ENCODE measurements at places on chromosomes 6 and 20.

DNA sequence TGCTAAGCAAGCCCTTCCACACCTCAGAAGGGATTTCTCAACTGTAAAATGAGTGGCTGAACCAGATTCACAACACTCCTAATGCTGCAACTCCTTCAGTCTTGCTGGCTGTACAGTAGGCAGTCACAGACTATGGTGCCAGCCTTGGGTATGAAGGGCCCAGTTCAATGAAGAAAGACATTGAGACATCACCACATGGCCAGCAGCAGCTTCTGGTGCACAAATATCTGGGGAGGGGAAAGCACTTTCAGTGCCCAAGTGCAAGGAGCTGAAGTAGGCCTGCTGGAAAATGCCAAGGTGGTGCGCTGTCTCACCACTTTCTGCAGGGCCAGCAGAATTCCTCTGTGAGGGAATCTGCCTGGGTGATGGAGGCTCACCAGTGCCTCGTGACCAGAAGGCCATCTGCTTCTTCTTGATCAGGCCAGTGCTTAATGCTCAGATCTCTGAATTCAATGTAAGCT is 1.8 kb downstream of the PLA2G7 start:
- no peak for DNase-seq

DNA sequence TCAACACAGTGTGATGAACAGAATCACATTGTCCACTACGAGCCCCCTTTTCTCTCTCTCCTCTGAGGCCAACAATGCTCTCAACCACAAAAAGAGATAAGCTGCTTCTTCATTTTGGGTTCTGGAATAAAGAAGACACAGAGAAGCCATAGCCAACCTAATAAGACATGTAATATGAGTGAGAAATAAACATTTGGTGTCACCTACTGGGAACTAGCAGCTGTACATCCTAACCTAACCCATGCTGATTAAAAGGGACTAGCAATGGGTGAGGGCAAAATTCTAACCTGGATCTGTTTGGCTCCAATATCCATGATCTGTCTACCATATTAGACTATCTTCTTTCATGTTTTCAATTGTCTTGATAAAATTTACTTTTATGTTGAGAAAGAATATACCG is 369.1 kb upstream of the MARCKS start:
- no peak for DNase-seq

DNA sequence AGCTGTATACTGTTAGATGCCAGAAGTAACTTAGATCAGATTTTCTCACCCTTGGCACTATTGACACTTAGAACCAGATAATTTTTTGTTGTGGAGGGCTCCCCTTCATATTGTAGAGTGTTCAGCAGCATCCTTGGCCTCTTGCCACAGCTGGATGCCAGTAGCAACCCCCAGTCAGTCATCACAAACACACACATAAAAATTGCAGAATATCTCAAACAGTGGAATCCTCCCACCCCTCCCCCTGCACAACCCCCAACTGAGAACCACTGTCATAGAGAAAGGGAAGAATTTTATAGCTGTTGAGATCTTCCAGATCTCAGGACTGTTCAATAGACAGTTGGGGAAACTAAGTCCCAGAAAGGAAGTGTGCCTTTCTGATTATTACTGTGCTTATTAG is 81.2 kb upstream of the VSTM2L start:
- no peak for DNase-seq

GRCh38 chr6:56387621-56388414 is 140.4 kb upstream of the COL21A1 start:
- no peak for DNase-seq

GRCh38 chr6:116928677-116929076 is 51.6 kb downstream of the RFX6 start:
- DNase-seq = no peak

GRCh38 chr20:39050555-39050902 is 88.4 kb downstream of the DHX35 start:
- no peak for DNase-seq

DNA sequence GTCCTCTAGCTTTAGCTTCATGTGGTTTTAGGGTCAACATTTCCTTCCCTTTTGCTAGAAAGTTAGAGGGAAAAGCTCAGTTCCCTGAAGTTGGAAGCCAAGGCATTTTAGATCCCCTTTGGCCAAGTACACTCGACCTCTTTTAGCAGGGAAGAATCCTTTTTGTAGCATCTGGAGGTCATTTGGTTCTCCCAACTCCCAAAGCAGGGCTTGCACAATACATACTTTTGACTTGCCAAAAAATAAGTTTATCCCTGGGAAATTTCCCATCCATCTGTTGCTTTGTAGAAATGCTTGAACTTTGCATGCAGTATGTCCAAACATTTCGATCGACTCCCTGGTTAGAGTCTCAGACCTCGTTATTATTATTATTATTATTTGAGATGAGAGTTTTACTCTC is 4.6 kb upstream of the EDEM2 start:
- DNase-seq = no peak

- peak; percentile 56 for DNase-seq
Measured at GRCh38 chr6:52574709-52575501, 2.0 kb downstream of the TRAM2 start.

DNA sequence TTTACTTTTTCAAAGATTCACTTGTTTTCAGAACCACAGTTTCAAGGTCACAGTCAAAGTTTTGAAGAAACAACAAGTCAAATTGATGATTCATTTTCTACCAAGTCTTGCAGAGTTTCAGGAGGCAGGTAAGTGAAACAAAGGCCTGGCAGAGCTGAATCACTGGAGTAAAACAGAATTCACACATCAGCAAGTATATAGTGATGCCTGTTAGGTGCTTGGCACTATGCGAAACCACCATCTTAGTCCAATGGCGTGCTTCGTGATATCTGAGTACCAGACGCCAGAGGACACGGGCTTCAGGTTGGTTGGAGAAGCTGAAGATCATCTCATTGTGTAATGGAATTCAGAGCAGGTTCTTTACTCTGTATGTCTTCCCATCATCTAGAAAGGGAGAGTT is 75.9 kb downstream of the RTN4IP1 start:
- peak; percentile 50 for DNase-seq

DNA sequence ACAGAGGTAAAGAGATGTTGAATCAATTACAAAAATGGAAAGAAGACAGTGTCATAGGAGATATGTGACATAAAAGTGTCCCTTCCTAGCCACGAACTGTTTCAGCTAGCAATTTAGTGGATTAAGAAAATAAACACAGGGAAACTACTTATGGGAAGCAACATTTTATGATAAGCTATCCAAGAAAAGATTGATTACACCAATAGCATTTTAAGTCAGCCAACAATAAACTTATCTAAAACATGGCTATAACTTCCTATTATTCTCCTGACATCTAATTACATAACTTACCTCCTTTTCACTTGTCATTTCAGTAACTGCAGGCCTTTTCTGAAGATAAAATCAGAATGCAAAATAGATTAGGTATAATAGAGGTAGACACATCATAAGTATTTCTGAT is 111.4 kb downstream of the PTPRK start:
- DNase-seq = no peak

DNA sequence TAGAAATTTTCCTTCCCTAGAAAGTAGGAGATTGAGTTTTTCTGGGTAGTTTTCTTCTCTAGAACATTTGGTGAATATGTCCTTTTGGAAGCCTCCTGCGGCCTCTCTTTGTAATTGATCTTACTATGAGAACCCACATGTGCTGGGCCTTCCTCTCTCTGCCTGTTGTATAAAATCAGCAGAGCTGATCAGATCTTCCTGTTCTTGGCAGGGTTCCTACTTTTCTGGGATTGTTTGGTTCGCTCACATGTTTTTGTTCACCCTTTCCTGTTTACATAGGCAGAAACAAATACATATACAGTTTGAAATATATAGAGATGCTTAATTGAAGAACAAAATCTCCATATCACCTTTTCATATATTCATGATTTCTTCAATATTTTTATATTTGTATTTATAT is 57.8 kb downstream of the IL22RA2 start:
- no peak for DNase-seq

DNA sequence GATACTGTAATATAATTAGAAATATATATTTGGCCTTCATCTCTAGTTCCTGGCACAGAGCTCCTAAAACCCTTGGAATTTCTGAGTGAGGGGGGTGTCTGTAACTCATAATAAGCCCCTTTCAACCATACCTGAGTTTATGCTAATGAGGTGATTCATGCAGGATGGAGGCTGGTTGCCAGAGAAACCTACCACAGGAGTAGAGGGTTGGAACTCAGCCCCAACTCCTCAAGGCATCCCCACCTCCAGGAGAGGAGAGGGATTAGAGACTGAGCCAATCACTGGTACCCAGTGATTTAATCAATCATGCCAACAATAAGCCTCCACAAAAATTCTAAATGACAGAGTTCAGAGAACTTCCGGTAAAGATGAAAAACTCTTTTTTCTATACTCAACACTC is 17.5 kb downstream of the UQCC1 start:
- no peak for DNase-seq

DNA sequence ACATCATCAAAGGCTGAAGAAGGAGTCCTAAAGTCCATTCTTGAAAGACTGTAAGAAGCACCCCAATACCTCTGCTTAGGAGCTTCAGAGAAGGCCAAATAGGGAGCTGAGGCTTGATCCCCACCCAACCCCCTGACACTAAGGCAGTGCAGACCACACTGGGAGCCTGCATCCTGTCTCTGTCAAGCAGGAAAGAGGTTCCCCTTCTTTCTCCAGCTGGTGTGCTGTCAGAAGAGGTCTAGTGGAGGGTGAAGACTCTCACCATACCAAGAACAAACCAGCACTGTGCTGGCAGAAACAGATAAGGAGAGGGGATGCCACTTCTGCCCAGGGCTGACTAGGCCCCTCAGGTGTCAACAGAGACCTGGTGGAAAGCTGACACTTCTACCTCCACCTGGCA is 19.9 kb downstream of the GZF1 start:
- DNase-seq = no peak

- no peak for DNase-seq
Measured at GRCh38 chr20:15710636-15711035, 862.6 kb downstream of the KIF16B start.

DNA sequence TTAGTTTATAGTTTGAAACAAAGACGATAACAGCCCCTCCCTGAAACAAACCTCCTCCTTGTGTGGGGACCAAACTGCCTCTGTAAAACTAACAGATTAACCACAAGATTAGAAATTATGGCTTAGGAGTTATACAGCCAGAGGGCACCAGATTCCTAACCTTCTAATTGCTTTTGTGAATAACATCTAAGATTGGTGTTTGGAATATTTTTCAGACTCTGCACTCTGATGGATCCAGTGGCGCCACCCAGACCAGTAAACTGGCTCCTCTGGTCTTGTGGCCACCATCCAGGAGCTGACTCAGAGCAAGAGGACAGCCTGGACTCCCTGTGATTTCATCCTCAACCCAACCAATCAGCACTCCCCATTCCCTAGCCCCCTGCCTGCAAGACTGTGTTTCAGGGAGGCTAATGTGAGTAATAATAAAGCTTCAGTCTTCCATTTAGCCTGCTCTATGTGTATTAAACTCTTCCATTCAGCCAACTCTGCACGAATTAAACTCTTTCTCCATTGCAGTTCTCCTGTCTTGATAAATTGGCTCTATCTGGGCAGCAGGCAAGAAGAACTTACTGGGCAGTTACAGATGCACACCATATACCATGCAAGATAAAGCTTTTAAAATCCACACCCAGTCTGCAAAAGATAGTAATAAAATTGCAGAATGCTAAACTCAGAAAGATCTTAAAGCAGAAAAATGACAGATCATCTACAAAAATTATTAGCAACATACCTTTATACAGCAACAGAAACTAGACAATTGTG is 58.5 kb upstream of the SLC22A16 start:
- DNase-seq = no peak

GRCh38 chr6:80438772-80439171 is 332.3 kb downstream of the BCKDHB start:
- no peak for DNase-seq

DNA sequence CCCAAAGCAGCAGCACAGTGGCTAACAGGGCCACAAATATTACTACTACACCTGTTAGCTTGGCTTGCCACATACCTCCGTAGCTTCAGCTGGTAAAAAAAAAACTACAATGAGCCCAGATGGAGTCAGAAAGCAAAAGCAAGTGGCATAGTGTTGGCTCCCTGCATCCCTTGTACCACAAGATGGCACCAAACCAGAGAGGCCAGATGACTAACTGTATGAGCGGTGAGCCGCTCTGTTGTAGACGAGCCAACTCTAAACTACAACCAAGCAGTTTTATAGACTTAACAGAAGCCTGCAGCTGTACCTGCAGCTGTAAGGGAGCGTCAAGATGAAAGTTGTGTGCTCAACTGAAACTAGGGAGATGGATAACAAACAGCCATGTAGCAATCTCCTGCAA is 84.5 kb upstream of the MCHR2 start:
- no peak for DNase-seq

- no peak for DNase-seq
Measured at GRCh38 chr20:5927749-5928462, 22.4 kb downstream of the TRMT6 start.

GRCh38 chr20:62388839-62389600 is 2.1 kb downstream of the RPS21 start:
- no peak for DNase-seq

DNA sequence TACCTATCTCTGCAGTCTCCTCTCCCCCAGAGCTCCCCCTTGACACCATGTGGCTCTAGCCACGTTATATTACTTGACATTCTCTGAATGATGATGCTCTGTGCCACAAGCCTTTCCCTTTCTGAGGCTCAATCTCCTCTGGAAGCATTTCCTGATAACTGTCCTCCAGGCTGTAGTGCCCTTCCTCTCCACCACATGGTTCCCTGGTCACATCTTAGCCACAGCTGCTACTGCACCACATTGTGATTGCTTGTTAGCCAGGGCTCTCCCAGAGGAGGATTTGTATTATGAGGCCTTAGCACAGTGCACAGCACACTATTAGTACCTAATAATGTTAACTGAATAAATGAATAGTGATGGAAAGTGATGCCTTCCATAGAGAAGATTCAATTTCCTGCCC is 63.9 kb upstream of the RCAN2 start:
- no peak for DNase-seq

DNA sequence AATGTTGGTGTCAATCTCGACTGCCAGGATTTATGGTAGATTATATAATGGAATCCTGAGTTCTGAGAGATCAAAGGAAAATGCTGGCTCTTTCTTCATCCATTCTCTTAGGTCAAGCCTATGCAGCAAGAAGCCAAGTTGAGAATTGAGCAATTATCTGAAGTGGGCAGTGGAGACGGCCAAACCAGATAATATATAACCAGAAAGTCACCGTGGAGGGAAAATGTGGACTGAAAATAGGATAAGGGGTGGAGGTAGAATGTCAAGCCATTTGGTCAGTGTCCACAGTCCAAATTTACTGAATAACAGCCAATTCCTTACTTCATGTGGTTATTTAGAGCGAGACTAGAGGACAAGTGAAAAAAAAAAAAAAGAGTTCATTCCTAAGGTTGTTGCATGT is 107.8 kb upstream of the ESR1 start:
- DNase-seq = no peak

DNA sequence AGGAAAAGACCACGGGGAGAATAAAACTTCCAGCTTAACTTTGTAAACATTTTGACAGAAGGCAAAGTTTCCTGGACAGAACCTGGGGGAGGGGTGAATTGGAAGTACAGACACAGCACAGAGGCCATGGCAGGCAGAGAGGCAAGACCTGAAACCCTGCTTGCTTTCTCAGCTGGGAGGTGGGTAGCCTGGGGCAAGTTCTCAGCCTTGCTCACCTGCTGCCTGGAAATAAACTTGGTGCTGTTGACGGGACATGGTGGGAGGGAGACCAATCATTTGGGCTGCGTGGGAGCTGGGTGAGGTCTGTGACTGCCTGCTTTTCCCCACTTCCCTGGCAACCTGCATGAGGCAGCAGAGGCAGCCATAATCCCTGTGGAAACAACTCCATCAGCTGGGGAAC is 221.3 kb downstream of the MOXD1 start:
- DNase-seq = no peak

GRCh38 chr20:53161473-53161872 is 189.3 kb downstream of the TSHZ2 start:
- no peak for DNase-seq
